ENCODE measurements at places on chromosomes 1 and 21.
A peak's percentile ranks its signal among the peaks of the same experiment; 100 is the strongest.

GRCh38 chr1:10755970-10756521 lies 40.4 kb downstream of the CASZ1 start:
- peak; percentile 59 for DNase-seq

DNA sequence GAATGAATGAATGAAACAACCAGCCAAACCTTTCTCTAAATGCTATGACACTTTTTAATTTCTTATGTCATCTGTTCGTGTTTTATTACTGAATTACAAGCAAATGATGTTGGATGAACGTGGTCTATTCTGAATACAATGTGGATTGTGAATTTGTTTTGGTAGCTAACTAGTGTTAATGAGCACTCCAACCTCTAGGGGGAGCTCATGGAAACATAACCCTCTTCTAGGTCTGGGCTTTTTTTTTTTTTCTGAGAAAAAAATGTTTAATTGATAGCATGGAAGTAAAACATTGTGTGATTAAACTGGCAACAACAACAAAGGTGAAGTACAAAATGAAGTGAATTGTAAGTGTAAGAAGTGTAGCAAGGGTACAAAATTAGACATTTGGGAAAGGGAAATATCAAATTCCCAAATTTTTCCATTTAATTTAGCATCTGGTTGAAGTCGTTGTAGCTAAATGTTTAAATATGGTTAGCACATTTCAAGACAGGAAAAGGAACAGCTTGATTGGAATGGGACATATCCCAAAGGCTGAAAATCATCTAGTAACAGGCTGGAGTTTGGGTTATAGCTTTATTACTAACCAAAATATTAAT lies 42.6 kb upstream of the PTGS2 start:
- no peak for DNase-seq

DNA sequence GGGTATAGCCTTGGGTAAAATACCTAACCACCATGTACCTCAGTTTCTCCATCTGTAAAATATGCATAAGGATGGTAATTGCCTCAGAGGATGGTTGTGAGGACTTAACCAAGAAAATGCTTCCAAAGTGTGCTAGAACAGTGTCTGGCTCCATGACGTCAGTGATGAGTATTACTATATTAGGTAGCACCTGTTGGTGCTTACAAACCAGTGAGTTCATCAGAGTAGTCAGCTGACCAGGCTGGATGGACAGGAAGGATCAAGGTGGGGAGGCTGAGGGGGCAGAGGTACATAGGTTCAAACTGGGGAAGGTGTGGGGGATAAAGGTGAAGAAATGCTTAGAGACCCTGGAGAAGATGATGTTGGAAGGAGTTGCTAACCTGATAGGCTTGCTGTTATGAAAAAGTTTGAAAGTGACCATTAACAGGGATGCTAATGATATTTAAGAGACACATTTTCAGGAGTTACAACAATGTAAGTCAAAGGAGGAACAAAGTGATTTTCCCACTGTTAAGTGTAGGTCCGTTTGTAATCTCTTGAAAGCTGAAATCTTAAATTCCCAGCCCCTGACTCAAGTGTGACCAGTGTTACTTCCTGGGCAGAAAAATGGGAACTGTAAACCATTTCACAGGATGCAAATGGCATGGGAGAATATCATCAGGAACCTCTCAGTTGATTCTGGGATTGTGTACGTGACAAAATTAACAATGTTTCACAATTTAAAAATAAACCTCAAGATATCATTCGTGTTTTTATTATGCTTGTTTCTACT lies 4.4 kb downstream of the NTPCR start:
- no peak for DNase-seq

GRCh38 chr1:119595606-119596005 lies 52.5 kb downstream of the ZNF697 start:
- no peak for DNase-seq

DNA sequence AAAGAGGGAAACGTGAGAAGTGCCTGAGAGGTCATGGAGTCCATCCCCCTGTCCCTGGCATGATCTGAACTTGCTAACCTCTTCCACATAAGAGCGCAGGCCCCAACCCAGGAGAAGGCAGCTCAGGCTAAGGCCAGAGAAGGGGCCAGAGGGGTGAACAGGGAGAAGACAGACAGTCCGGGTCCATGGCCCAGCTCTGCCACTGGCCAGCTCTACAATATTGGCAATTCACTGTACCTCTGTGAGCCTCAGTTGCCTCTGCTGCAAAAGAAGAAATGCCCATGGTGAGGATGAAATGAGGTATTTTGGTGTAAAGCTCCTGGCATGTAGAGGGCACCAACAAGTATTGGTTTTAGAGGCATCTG lies 72.3 kb downstream of the CAMK2N1 start:
- no peak for DNase-seq

- DNase-seq = peak; percentile 63
Observed at GRCh38 chr1:147243228-147243685, 773 bp downstream of the CHD1L start.

DNA sequence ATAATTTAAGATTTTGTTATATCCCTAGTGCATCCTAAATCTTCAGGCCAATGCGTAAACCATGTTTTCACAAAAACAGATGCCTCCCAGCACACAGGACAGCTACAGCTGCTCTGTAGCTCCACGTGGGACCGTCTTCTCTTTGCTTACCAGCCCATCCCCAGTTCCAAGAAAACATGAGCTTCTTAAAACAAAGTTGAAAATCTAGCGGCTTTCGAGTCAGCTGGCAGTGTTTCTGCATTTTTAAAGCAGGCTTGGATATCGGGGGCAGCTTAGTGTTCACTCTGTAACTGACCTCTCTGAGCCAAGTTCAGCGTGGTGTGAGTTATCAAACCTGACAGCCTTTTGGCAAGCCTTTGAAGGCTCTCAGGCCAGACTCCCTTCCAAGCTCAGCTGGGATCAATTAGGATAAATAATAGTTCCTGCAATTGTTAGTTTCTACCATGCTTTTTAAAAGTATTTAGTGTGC lies 881.5 kb downstream of the LTN1 start:
- DNase-seq = no peak

GRCh38 chr1:182917378-182917777 lies 35.6 kb downstream of the SHCBP1L start:
- no peak for DNase-seq

- DNase-seq = no peak
Observed at GRCh38 chr1:110375490-110375889, 15.3 kb downstream of the SLC16A4 start.

DNA sequence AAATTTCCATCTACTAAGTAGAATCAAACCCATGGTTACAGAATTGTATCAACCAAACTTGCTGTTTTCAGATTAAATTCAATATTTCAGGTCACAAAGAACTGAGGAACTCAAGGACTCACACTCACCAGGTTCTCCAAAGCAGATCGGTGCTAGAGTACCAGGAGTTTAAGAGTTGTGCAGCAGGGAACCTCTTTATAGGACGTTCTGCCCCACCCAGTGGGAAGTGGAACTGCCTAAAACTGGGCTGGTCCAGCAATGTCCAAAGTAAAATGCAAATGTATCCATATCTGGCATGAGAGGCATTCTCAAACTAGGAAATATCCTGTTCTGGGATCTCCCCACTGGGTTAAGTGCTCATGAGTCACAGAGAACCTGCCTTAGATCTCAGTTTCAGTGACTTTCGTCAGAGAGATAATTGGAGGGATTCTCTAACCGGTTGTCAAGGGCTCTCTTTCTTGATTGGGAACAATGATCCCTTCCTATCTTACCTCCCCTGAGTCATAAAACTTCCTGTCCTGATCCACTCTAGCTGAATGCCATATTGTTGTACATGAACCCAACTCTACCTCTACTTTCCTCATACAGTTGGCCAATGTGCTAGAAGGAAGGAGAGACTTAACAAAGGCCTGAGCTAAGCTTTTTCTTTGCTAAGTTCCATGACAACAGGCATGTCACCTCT lies at the start of gene SPRR2D:
SPRR2D (minus strand) TSS at position 171 of the 682 bp plus-strand sequence. CDS start 774 bp downstream, outside the sequence.
- no peak for DNase-seq

- no peak for DNase-seq
Observed at GRCh38 chr1:243354511-243355153, 98.8 kb downstream of the SDCCAG8 start.

- no peak for DNase-seq
Observed at GRCh38 chr1:16195518-16195905, 16.9 kb downstream of the ARHGEF19 start.

DNA sequence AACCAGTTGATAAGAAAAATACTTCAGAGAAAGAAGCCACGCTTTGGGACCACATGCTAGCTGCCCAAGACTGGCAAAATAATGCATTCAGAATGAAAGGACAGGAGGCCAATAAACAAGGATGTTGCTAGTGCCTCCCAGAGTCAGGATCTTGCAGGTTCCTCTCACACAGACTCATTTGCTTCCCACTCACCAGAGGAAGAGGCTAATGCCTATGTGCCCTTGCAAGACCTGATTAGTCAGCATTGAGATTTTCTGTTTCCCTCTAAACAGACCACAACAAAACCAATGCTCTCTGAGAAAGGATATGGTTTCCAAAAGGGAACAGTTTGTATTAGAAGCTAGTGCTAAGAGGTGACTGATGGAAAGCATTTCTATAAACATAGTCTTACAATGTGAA lies 85.7 kb downstream of the NRDC start:
- no peak for DNase-seq

GRCh38 chr1:89271341-89272015 lies 1.2 kb downstream of the GBP5 start:
- no peak for DNase-seq

GRCh38 chr1:56081173-56081572 lies 498.2 kb downstream of the PLPP3 start:
- no peak for DNase-seq

DNA sequence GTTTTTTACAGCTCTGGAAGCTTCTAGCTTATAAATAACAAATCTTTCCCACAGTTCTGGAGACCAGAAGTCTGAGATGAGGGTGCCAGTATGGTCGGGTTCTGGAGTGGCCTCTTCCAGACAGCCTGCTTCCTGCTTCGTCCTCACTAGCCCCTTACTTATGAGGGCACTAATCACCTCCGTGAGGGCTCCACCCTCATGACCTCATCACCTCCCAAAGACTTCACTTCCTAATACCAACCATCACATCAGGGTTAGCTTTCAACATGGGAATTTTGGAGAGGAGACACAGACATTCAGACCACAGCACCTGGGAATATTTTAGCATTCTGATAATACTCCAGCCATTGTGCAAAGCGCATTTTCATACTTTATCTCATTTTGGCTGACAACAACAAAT lies 223.7 kb upstream of the IRF2BP2 start:
- DNase-seq = no peak

GRCh38 chr1:110186558-110186957 lies 23.6 kb upstream of the KCNC4 start:
- no peak for DNase-seq

DNA sequence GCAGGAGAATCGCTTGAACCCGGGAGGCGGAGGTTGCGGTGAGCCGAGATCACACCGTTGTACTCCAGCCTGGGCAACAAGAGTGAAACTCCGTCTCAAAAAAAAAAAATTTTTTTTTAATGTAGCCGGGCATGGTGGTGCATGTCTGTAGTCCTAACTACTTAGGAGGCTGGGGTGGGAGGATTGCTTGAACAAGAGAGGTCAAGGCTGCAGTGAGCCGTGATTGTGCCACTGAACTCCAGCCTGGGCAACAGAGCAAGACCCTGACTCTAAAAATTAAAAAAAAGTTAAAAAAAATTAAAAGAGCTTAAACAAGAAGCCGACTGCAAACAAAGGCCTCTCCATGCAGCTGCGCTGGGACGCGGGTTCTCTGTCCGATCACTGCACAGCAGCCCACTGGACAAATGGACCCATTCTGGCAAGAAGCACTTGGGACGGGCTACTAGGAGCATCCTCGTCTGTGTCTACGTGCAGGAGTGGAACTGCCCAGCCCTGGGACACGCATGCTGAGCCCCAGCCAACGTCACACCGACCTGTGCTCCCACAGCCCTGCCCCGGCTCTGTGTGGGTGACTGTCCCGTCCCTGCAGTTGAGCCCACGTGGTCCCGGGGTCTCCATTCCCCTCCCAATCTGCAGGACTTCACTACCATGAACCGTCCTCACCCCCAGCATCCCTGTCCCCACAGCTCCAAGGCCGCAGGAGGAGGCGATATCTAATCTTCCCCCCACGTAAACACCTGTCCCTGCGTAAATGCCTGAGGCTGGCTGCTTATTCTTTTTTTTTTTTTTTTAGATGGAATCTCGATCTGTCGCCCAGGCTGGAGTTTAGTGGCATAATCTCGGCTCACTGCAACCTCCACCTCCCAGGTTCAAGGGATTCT lies 12.3 kb downstream of the SLC35E2B start:
- no peak for DNase-seq

DNA sequence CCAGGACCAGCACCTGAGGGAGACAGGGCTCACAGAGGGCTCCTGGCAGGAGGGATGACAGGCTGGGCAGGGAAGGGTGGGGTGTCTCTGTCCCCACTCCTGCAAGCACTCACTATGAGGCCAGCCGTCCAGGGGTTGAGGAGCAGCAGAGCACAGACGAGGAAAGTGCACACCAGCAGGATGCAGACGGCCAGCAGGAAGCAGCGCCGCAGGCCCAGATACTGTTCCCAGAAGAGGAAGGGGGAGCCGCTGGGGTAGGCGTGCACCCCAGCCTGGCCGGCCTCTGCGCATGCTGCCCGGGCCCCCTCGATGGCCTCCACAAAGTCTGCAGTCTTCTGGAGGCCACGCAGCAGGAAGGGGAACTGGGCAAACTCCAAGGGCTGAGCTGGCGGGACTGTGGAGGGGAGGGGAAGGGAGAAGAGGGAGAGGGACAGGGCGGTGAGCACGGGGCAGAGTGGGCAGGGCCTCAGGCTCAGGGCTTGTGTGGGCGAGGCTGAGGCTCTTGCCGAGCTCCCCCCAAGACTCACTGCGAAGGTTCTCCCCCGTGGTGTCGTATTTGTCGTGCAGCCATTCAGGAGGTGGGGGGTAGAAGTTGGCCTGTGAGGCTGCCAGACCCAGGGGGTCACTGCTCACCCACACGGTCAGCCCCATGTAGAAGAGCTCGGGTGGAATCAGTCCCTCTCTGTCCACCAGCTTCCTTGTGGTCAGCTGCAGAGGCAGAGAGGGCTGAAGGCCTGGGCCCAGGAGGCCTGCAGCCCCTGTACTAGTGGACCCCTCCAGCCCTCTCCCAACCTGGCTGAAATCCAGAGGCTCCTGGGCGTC lies 16.5 kb downstream of the PTCH2 start:
- no peak for DNase-seq

GRCh38 chr1:2612591-2613365 lies 20.0 kb downstream of the MMEL1 start:
- no peak for DNase-seq
